ENCODE measurements at places on chromosomes 2 and 18. TPM values are rescaled to one million over a fixed set of nuclear protein-coding genes. Genes with fewer than 3 reads are reported as not detected.

Gene SLC9A2
- total RNA-seq: not detected

Gene NOSTRIN
- not detected for total RNA-seq

Gene GPC1
- total RNA-seq: 3.6 TPM

Gene KCNG2
- not detected for total RNA-seq

Gene ABCG8
- not detected for total RNA-seq

Gene ABHD1
- total RNA-seq: 0.72 TPM

Gene SERPINB3
- not detected for total RNA-seq

Gene MYL1
- total RNA-seq: not detected

Gene RAX
- total RNA-seq: not detected

Gene ASB18
- not detected for total RNA-seq

Gene TLX2
- total RNA-seq: 2.4 TPM

Gene FAM124B
- 0.32 TPM for total RNA-seq

Gene GPR17
- total RNA-seq: not detected

DNA sequence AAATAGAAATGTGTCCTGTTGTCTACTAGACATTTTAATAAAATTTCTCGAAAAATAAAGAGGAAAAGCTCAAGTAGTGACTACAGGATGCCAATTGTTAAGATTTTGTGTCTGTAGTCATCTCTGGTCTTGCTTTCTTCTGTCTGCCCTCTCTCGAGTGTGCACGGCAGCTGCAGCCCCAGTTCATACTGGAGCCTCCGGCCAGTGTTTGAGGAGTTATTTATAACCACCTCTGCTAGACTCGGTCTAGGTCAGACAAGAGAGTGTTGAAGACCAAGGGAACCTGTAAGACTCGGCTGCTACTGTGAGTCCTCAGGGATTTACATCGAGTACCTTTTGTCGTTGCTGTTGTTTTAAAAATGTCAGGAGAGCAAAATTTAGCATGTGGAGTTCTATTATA is 810.1 kb upstream of the POU3F3 start:
- DNase-seq: no peak

DNA sequence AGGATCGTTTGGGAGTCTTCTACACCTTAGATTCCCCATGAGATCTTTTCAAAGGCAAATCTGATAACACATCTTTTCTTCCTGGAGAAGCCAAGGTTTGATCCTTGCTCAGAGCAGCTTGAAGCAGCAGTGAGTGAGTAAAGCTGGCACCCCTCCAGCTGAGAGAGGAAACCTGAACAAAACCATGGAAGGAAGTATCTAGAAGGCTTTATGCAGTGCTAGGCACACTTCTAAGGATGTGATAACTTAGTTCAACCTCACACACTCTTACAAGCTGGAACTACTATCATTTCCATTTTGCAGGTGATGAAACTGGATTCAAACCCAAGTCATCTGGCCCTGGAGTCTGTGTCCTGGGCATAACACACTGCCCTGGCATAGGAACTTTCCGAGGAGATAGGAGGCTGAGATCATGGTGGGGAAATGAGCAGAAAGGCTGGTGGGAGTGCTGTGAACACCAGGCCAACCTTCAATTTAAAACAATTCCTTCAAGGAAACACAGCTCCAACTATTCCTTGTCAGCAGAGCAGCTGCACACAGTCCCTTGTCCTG is 71.2 kb downstream of the CTAGE1 start:
- no peak for DNase-seq

- DNase-seq: no peak
These were observed 14.6 kb upstream of the NAPG start for GRCh38 chr18:10511236-10511635.

GRCh38 chr2:30109856-30110255 is 37.0 kb upstream of the YPEL5 start:
- no peak for DNase-seq

GRCh38 chr2:162000431-162000830 is 73.6 kb downstream of the DPP4 start:
- no peak for DNase-seq

GRCh38 chr2:47119001-47119400 is 36.1 kb downstream of the STPG4 start:
- no peak for DNase-seq

- no peak for DNase-seq
These were observed 100.4 kb upstream of the FZD5 start for GRCh38 chr2:207869784-207870778.

DNA sequence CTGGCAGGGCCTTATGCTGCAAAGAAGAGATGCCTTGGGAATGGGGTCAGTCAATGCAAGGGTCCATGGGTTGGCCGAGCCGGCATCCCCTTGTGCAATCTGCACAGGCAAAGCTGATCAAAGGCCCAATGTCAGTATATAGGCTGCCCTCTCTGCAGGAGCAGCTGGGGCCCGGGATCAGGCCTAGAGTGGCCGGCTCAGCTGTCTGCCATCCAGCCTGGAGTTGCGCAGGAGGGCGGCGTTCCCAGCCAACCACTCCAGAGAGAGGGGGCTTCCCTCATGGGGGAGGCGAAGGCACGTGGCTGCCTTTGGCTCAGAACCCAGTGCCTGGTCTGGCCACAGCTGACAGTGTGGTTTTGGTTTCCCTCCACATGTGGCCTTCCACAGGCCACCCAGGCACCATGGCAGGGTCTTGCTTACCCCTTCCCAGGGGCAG is 3.9 kb downstream of the INPP5D start:
- DNase-seq: no peak

- DNase-seq: no peak
These were observed 52.6 kb upstream of the GALR1 start for GRCh38 chr18:77197073-77197472.

DNA sequence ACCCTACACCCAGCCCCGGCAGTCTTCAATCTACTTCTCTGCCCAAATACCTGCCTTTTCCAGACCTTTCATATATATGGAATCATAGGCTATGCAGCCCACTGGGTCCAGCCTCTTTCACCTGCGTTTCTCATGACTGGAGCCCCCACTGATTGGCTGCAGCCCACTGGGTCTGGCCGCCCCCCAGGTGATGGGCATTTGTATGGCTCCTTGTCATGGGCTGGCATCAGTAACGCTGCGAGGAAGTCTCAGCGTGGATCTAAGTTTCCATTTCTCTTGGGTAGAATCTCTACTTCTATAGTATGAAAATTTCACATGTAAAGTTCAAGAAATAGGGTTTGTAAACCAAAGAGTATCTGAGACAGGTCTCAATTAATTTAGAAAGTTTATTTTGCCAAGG is 281.9 kb downstream of the NDUFA10 start:
- DNase-seq: no peak

DNA sequence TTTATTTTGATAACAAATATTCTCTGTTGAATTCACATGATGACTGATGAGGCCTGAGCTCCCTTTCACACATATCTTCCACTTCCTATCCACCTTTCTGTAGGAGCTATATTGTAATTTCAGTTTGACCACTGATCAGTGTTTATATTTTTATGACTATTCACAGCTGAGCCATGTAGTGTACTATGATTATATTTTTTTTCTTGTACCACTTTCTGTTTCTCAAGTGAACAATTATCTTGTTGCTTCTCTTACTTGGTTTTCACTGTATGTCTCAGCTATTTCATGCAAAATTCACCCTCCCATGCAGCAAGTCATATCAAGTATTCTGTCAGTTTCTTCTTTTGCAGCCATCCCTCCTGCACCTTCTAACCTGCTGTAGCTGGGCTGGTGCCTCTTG is 78.4 kb downstream of the TMEM247 start:
- DNase-seq: no peak

DNA sequence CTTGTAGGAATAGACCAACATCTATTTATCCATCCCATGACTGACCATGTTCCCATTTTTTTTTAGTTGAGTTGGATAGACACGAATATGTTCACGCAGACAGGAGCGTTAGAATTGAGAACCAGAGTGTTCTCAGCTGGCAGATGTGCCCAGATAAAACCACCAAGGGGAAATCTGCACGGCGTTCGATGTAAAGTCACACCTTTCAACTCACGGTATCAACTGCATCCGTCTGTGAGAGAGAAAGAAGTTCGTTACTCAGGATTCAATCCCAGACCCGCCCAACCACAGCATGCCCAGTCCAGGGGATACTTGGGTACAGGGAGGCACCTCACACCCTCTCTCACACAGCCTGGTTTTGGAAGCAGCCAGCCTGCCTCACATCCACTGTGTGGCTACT is 26.1 kb downstream of the MAL start:
- no peak for DNase-seq

DNA sequence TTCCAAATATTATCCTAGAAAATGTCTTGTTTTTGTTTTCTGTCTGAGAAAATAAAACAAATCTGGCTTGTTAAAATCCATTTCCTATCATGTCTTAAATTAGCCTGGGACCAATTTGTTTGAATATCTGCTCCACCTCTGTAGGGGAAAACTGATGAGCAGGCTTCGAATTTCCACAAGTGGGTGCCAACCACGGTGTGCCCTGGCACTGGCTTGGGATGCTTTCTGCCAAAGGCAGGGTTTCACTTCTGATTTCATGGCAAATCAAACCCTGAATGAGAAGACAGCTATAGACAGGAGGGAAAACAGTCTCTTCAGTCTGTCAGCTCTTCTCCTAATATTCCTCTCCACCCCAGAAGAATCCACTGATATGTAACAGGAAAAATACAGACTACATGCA is 33.7 kb upstream of the STAT4 start:
- DNase-seq: no peak

DNA sequence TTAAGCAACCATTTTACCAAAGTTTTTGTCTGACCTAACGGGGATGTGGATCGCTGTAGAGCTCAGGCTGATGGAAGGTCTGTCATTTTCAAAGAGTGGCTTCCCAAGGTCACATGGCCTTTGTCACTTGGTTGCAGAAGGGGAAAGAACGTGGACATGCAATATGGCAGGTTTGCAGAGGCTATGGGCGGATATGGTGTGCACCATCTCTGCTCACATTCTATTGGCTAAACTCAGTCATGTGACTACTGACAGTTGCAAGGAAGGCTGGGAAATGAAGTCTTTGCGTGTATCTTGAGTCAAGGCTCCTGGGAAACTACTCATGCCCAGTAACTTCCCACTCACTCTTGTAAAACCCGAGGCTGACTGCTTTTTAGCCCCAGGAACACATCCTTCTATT is 96.8 kb downstream of the ST6GAL2 start:
- DNase-seq: no peak

DNA sequence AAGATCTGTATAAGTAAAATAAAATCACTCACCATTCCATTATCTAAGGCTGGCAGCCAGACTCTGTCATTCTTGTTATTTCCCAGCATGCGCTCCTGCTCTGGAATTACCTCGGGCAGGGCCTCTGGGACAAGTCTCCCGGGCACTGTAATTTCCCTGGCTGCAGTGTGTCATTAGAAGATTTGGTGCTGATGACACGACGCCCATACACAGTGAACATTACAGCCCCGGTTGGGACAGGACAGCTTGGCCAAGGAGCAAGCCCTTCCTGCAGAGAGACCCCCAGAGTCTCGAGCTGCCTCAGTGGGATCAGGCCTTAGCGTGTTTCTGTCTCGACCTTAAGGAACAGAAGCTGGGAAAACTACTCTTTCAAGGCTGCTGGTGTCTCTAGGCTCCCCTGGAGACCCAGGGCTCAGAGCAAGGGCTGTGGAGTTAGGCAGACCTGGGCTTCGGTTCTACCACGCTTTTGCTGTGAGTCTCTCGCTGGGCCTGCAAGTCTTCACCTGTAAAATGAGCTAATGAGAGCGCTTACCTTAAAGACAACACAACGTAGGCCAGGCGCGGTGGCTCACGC is 39.7 kb downstream of the SMAD7 start:
- no peak for DNase-seq

GRCh38 chr2:143604566-143604959 is 475.3 kb downstream of the ARHGAP15 start:
- DNase-seq: no peak

- no peak for DNase-seq
These were observed 325.3 kb downstream of the ZNF516 start for GRCh38 chr18:76169733-76170132.

GRCh38 chr2:27754138-27754588 is 17.4 kb upstream of the MRPL33 start:
- peak; percentile 86 for DNase-seq

GRCh38 chr2:98913916-98914712 is 21.9 kb downstream of the CRACDL start:
- DNase-seq: no peak

DNA sequence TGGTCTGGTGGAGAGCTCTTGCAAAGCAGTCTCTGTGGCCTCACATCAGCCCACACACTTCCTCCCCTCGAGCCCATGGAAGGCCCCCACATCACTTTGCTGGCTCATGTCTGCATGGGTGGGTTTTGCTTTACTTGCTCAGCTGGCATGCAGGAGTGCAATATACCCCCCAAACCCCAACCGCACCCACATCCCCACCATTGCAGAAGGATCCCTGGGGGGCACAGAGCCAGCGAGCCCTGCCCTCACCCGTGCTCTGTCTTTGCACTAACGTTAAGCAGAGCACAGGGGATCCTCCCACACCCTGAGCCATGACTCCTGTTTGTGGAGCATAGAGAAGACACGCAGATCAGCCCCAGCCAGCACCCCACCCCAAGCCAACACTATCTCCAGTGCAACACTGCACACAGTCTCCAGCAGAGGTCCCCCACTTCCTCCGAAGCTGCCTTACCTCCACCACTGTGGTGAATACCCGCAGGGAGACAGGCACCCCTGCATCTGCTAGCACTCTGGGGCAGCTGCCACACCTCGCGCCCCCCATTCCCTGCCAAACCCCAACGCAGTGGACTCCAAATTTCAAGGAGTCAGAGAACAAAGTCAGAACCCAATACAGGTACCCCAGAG is 177.8 kb upstream of the RGPD4 start:
- no peak for DNase-seq

DNA sequence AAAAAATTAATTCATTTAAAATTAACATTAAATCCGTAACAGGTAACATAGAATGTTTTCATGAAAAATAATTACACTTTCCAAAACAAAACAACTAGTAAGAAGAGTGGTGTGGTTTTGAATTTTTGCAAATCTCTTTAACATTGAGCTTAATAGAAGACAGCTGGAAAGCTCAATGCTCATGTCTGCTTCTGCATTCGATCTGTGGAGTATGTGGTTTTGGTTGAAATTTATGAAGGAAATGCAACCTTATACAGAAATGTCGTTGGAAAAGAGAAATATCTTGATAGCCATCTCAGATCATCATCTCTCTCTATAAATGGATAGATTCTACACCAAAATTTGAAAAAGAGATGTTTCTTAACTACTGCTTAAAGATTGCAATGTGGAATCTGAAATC is 17.3 kb upstream of the FHL2 start:
- no peak for DNase-seq

DNA sequence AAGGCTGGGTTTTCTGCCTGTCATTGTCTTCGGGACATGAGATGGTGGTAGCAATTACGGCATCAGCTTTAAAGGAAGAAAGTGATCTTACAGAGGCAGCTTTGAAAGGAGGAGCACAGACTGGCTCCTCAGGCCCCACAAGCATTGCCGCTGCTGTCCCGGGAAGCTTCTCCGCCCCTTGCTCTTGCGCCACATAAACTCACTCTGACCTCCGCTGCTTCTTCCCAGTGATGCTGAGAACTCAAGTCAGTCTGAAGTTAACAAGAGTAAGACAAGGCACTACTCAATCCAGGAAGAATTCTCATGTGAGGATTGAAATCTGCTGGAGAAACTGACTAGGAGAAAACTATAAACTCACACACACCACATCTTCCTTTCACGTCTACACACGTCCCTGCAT is 112.4 kb upstream of the RIOK3 start:
- DNase-seq: no peak

- no peak for DNase-seq
These were observed 89.4 kb downstream of the HDAC4 start for GRCh38 chr2:239311132-239312040.
